ENCODE measurements at places on chromosomes 5 and 9.

GRCh38 chr5:108276187-108277050, 105.5 kb downstream of the FBXL17 start:
- no peak for DNase-seq

DNA sequence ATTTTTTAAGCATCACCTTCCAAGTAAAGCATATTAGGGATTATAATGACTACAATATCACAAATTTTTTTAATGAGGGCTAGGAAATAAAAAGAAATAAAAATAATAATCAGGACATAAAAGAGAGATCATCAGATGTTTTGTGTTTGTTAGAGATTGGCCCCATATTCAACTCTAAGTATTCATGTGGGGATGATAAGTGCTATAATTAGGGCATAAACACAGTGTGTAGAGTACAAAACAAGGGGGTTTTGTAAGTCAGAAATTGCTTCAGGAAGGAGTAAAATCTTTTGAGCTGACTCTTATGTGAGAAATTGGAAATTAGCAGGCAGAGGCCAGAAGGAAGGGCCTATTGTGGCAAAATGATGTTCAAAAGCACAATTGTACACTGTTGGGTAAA, 127.3 kb downstream of the STARD4 start:
- DNase-seq: no peak

DNA sequence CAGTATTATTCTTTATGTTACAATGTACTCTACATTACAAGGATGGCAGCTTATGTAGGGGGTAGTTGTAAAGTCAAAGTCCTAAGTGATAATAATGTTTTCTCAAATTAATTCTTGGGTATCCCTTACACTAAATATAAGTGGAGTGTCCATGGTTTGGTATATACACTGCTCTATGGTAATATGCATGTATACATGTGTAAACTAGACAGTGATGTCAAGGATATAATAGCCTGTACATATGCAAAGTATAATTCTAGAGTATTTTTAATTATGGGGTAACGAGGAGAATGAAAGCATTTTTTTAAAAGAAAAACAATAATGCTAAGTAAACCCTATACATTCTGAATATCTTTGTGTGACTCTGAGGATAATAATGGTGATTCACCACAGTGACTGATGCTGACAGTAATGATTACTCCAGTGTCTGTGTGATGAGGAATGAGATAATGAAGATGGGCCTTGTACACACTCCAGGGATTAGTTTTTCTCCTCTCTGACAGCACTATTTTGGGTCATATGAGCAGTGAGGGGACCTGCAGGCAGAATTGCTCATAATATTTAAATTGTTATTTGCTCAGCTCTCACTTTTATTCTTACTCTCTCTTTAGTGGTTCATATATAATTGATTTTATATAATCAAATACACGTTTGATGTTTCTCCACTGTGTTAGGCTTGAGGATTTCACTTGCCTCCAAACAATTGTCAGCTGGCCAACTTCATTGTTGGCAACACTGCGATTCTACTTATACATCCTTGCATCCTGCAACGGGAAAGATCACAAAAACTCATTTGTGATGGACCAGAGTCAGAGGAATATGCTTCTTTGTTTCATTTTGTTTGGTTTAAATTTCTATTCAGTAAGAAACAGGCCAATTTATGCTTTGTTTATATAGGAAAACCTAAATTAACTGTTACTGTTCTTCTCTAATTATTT, 88.2 kb downstream of the NREP start:
- DNase-seq: no peak

- no peak for DNase-seq
Measured at GRCh38 chr5:75734913-75735789, 17.9 kb upstream of the POC5 start.

All from GM12892 (cell line).